ENCODE measurements at places on chromosomes 11 and 22.

DNA sequence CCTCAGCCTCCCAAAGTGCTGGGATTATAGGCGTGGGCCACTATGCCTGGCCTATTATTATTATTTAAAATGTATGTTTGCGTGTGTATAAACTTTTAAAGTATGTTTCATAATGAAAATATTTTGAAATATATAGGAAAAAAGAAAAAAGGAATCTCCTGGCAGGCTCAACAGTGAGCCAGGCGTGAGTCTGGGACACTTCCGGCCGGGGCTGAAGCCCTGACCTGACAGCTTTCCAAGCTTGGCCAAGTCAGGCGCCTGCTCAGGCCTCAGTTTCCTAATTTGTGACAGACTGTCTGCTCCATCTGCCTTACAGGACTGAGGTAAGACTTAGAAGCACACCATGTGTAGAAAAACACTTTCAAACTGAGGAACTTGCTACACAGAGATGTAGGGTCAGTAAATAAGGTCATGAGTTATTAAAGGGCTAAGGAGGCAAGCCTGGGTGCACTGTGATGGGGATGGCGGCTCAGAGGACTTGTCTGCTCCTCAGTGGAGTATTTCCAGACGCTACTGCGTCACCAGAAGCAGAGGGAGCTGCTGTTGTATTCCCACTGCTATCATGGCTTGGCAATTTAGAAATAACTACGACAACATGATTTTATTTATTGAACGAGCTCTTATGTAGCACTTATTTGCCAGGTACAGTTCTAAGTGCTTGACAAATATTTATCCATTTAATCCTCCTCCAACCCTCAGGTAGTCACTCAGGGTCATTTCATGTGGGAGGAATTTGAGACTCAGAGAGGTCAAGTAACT, 100.1 kb downstream of the PRR5L start:
- no peak for DNase-seq

- no peak for DNase-seq
Observed at GRCh38 chr11:69807106-69807815, 12.0 kb downstream of the FGF3 start.

DNA sequence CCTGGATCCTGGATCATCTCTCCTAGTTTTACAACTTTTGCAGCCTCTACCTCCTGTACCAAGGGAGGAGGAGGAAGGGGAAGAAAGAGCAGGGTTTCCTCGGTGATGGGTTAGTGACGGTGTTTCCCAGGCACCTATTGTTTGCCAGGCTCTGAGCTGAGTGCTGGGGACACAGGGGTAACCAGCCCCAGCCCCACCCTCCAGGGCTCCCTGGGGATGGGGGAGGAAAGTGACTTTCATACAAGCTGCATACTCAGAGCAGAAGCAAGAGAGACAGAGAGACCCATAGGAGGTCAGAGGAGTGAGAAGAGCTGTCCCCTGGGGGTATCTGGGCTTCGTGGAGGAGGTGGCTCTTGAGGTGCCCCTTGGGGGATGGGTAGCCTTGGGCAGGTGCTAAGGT, 89.4 kb upstream of the THY1 start:
- DNase-seq = no peak

DNA sequence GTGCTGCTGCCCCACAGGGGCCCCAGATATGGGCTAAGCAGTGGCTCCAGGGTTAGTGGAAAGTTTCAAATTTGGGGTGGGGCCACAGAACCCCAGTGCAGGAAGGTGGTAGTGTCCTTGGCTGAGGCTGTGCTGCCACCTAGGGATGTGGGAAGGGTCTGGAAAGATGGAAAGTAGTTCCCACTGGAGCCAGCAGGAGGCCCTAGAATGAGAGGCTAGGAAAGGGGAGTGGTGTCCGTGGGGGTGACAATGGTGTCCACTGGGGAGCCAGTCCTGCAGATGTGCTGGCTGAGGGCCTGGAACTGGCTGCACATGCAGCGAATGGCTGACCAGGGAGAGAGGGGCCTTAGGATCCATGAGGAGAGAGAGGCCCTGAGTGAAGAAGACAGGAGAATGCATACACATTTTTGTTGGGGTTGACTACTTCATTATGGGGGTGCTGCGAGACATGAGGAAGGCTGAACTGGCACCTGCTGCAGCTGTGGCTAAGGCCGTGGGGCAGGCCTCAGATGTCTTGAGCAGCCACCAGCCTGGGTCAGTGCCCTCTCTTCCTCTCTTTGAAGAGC, 21.1 kb downstream of the RFPL3 start:
- DNase-seq = peak; percentile 19

DNA sequence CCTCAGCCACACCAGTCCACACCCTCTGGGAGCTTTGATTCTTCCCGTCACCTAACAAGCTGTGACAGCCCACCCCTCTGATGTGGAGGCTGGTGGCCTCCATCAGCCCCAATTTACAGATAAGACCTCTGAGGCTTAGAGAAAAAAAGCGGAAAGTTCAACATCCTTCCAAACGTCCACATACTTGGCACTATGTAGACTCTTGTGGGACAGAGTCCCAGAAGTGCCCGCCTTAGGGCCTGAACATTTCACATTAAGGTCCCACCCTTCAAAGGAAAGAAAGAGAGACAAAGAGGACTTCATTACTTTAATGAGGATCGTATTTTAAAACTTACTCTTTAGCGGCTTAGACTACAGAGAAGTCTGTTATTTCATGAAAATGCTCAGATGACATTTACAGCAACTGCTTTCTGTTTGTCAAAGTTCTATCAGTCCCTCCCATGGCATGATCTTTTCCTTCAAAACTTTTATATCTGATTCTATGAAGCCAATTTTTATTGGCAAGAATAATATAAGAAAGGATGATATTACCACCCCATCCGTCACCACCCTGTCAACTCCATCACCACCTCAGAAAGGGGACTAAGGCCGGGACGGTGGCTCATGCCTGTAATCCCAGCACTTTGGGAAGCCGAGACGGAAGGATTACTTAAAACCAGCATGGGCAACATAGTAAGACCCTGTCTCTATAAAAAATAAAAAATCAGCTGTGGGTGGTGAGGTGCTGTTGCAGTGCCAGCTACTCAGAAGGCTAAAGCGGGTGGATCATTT, 15.7 kb upstream of the SCGB1A1 start:
- DNase-seq = no peak

- no peak for DNase-seq
Observed at GRCh38 chr22:23166841-23167616, 13.3 kb upstream of the BCR start.

DNA sequence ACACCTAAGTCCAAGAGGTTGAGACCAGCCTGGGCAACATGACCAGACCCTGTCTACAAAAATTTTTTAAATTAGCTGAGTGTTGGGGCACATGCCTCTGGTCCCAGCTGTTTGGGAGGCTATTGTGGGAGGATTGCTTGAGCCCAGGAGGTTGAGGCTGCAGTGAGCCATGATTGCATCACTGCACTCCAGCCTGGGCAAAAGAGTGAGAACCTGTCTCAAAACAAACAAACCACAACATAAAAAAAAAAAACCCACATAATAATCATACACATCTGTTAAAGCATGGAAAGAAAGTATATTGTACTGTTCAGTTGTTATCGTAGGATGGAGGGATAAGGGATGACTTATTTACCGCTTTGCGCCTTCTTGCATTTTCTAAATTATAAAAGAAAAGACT, 35.9 kb upstream of the GRK2 start:
- no peak for DNase-seq

DNA sequence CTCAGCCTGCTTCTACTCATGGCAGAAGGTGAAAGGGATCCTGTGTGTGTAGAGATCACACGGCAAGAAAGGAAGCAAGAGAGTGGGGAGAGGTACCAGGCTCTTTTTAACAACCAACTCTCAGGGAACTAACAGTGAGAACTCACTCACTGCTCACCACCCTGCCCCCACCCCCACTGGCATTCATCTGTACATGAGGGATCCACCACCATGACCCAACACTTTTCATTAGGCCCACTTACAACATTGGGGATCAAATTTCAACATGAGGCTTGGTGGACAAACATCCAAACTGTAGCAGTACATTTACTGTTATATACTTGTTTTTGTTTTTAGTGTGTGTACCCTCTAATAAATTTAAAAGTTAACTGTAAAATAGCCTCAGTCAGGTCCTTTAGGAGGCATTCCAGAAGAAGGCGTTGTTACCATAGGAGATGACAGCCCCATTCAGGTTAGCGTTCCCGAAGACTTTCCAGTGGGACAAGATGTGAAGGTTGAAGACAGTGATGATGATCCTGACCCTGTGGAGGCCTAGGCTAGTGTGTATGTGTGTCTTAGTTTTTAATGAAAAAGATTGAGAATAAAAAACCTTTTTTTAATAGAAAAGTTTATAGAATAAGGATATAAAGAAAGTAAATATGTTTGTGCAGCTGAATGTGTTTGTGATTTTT, 11.3 kb downstream of the CUL5 start:
- DNase-seq = no peak

DNA sequence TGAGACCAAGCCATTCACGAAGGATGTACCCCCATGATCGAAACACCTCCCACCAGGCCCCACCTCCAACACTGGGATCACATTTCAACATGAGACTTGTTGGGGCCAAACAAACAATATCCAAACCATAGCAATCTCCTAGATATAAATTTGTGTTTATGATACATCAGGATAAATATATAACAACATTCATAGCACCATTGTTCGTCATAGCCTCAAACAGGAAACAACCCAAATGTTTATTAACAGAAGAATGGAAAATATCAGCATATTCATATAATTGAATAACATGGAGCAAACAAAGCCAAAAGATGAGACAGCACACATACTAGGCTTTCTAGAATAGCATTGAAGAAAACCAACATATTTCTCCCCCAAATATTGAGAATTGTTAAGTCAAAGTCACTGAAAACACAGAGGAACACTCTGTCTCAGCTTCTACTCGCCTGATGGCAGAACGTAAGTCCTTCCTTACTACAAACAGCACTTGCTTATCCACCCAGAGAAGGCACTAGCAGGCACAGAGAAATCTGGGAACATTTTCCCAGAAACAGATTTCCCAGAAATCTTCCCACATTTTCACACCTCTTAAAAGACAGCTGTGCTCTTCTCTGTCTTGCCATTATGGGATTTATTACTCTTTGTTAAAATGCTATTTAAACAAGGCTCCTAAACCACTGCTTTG, 8.1 kb upstream of the GDPD4 start:
- no peak for DNase-seq

DNA sequence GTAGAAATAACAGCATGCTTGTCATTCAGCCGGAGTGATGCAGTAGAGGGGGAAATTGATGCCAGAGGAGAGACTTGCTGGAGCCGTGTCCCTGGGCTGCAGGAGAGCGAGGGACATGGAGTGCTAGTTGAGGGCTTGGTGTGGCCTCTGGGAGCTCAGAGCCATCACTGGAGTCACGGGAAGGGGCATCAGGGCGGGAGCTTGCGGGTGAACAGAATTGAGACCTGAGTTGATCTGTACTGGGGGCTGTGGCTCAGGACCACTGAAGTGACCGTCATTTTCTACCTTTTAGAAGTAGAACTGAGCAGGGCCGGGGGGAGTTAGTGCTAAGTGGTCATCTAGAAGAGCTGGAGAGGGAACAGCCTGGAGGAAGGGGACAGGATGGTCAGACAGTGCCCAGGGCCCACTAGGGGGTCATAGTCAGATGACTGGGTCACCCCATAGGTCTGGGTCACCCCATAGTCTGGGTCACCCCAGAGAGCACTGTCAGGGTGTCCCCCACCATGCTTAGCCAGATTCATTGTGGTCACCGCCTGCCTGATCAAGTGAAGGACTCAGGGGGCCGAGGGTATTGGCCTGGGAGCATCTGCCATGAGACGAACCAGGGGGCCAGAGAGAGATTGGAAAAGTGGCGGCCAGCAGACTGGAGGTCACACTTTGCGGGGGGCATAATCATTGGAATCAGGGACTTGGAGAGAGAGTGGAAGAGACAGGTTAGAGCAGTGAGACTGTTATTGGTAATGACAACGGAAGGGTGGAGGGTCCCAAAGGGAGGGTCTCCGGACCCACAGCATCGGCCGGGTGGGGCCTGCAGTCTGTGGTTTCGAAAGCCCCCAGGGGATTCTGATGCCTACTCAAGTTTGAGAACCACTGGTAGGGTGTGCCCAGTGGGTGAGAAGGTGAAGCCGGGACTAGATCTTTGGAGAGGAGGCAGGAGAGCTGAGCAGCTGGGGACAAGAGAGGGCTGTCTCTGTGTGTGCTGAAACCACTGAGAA, 15.2 kb downstream of the RIBC2 start:
- no peak for DNase-seq

GRCh38 chr22:50148991-50149721, 21.4 kb upstream of the PANX2 start:
- no peak for DNase-seq

DNA sequence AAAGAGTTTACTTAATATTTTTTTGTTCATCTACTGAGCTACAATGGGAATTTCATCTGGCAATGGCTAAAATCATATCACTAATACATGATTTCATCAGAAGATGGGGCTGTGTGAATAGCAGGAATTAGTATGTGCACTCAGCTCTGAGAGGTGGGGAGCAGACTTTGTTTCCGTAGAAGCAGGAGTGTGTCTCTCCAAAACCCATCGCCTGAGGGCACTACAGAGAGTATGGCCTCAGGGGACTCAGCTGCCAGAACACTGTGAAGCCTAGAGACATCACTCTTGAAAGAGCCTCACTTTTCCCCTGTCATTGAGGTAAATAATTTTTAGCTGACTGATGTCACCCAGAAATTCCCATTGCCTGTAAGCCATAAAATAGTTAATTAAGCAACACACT, 261.4 kb upstream of the ISX start:
- DNase-seq = no peak

DNA sequence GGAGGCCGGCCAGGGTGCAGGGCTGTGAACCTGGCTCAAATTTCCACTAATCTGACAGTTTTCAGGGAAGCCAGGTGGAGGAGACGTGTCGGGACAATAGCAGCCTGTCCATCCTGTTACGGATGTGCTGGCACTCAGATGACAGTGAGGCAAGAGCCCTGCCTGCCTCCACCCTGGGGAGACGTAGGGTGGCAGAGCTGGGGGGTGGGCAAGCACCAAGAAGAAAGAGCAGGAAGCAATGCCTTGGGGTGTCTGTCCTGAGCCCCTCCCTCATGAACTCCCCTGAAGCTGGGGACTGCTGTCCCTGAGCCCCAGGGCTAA, 10.0 kb upstream of the TRIM29 start:
- DNase-seq = no peak

- DNase-seq = no peak
Observed at GRCh38 chr22:19703869-19704268, 10.4 kb upstream of the SEPTIN5 start.

DNA sequence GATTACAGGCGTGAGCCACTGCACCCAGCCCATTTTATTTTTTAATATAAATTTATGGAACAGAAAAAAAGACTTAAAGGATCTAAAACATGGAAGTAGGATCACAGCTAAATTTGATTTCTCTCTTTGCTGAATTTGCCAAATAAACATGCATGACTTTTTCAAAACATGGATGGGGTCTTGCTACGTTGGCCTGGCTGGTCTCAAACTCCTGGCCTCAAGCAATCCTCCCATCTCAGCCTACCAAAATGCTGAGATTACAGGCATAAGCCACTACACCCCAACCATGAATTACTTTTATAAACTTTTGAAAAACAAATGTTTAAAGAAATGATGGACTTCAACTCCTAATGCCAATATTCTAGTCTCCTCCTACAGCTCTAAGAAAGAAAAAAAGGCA, 61.2 kb downstream of the PHF21A start:
- no peak for DNase-seq

GRCh38 chr11:57480409-57481137, 20.2 kb downstream of the RTN4RL2 start:
- DNase-seq = no peak
